Activated CD4-positive, alpha-beta T cell treated with anti-CD3 and anti-CD28 coated beads, Interleukin-2, amount 50 U/mL, for 48 hours (primary cell): ENCODE measurements at places on chromosomes 7 and 10.

- DNase-seq: peak; percentile 28
These were observed 80.5 kb downstream of the RTKN2 start for GRCh38 chr10:62188021-62188616.

DNA sequence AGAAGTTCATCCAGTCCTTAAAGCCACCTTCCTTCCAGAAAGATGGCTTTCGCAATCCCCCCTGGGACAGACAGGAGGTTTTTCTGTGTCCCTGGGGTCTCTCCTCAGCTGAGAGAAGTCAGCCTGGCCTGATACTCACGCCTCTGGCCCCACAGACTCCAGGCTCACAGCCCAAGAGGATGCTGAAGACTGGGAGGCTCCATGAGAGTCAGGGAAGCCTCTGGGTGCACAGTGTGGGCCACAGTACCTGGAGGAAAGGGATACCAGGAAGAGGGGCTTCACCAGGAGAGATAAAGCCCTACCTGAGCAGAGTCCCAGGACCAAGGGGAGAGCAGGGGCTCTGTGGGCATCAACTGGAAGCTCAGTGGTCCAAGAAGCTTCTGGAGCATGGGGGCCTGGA lies 324.4 kb downstream of the GRID1 start:
- DNase-seq: no peak

DNA sequence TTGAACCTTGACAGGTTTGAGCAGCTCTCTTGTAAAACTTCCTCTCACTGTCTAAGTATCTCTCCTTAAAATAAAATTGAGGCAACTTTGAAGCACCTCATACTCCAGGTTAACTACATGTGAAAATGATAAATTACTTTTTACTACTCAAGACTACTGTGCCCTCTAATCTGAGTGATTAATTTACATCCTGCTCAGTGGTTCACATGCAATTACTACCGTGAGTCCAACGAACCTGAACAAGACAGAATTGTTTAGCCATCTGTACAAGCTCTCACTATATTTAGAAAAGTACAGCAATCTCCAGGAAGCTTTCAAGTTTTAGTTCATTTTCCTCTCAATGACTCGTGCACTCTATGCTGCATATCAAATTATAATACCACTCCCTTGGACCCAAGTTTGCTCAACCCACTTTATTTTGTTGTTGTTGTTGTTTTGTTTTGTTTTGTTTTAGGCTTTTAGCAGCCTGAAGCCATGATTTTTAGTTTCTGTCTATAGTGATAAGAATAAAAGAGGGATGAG lies 21.2 kb downstream of the PDE1C start:
- no peak for DNase-seq

- no peak for DNase-seq
These were observed 67.6 kb upstream of the C1GALT1 start for GRCh38 chr7:7114575-7115291.

DNA sequence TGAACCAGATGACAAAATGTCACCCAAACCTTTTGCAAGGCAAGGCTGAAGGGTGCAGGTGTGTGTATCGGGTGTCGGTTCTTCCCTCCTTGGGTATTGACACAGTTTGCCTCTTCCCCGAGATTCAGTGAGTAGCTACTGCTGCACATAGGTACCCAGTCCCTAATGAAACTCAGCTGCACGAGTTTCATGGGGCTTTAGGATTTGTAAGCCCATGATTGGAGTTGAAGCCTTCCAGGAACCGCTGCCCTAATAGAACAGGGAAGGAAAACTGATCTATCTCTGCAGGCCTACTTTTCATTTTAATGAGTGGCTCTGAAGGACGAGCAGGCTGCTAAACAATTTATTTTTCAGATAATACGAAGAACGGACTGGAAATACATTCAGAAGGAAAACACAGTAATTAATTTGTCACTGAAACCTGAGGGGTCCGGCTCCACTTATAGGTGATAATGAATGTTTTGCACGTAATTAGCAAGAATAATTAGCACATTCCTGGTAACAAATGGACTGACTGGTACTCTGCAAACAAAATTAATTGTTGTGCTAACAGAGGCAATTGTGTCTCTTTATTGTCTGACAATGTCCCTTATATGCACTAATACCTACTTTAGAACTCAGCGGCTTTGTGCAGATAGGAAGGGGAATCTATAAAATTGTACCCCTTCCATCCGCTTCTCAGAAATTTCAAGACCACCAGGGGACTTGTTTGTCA lies 49.6 kb upstream of the FZD8 start:
- DNase-seq: no peak

DNA sequence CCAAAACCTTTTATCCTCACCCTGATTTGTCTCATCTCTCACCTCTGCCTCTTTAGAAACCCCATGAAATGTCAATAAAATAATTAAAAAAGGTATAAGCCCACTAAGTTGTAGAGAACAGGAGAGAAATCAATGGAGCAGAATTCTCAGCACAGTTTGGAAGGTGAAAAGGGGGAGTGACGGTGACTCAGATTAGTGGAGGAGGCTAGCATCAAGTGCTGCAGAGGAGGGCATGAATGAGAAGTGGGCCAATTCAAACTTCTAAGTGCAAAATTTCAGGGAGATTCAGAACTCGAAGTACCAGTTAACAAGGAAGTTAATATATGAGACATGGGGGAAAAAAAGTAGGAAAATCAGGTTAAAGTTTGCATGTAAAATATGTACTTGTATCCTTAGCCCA lies 34.9 kb upstream of the ETV1 start:
- DNase-seq: no peak

DNA sequence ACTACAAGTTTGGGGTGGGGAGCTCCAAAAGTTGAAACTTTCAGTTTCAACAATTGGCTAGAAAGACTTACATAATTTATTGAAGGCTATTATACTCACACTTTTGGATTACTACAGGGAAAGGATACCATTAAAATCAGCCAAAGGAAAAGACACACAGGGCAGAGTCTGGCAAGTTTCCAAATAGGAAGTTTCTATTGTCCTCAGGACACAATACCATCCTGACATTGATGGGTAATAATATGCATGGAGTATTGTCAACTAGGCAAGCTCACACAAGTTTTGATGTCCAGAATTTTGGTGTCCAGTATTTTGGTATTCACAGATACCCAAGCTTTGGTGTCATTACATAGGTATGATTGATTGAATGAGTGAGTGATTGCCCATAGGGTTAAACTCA lies 872.6 kb upstream of the SORCS1 start:
- DNase-seq: no peak
